ENCODE measurements at places on chromosomes 4 and X.

DNA sequence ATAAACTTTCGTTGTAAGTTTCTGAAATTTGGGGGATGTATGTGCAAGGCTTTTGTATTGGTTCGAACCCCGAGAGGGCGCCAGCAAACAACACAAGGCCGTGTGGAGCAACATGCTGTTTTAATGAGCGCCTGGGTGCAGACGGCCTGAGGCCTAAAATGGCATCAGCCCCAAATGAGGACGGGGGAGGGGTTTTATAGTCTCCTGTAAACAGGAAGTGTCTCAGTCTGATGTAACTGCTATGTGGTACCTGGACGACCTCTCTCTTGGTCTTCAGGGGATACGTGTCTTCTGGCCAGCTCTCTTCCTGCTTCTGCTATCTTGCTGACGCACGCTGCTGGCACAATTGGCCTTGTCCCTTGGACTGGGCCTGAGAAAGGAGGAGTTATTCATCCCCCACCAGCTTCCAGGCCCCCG is 1348.0 kb downstream of the ADGRL3 start:
- peak; percentile 82 for DNase-seq

DNA sequence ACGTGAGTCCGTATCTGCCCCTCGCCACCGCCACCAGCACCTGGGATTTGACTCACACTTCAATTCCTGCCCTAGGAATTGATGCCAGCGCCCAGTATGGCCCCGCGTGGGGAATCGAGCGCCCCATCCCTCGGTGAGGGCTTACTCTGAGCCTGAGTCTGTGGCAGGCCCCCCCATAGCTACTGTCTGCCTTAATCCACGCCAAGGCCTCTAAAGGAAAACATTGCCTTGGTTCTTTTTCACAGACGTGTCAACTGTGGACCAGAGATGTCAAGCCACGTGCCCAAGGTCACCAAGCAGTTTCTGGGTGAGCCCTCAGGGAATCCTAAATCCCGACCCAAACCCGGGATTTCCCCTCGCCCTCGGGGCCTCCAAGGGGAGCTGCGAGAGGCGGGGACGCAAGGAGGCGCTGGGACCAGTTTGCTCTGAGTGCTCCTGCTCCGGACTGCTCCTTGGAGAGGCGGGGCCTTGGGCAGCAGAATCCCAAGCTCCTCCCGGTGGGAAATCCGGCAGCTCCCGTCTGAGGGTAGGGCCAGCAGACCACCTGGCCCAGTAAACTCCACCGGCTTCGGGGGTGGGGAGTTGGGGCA is 12.9 kb downstream of the MSX1 start:
- DNase-seq, result no peak

DNA sequence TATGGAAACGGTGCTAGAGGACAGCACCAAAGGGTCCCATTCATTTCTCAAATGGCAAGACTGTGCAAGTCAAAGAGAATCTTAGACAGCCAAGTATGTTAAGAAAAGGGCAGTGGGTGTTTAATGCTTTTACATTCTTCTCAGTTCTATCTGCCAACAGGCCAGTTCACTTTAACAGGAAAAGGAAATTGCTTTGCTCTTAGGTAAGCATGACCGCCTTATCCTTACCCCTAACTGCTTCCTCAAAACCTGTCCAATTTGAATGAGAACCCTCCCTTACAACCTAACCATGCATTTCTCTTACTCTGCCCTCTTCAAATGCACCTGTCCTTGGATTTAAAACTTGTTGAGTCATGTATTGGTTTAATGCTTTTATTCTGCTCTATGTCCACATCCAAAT is 44.5 kb upstream of the BLTP1 start:
- DNase-seq, result no peak

- DNase-seq, result peak; percentile 57
Observed at GRCh38 chr4:39020130-39020529, 12.1 kb downstream of the TMEM156 start.

DNA sequence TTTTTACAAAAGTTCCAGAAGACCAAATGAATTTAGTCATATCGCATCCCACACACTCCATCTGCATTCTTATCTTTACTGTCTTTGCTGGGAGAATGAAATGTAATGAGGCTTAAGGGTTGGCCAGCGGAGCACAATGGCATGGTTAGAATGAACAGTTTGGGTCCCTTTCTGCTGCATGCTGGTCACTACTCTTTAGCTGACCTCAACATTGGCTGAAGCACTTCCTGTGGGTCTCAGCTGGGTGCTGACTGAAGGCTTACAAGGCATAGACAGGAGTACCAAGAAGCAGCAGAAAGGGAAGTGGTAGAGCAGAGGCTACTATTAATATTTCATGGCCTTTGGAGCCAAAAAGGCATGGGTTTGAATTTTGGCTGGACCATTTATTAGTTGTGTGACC is 159.4 kb upstream of the GPC4 start:
- no peak for DNase-seq

- no peak for DNase-seq
Observed at GRCh38 chr4:113975578-113975977, 3.9 kb downstream of the ARSJ start.

DNA sequence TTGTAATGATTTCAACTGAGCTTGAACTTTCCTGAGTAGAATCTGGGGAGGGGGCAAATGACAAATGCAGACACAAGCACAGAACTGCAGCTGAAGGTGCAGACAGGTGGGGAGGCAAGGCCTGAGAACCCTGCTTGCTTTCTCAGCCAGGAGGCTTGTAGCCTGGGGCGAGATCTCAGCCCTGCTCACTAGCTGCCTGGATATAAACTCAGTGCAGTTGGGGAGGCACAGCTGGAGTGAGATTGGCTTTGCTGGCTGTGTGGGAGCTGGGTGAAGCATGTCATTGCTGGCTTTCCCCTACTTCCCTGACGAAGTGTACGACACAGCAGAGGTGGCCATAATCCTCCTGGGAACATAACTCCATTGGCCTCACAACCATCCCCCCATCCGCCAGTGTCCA is 55.5 kb upstream of the NEXMIF start:
- no peak for DNase-seq

- DNase-seq, result no peak
Observed at GRCh38 chrX:20973038-20973437, 401.2 kb upstream of the CNKSR2 start.

DNA sequence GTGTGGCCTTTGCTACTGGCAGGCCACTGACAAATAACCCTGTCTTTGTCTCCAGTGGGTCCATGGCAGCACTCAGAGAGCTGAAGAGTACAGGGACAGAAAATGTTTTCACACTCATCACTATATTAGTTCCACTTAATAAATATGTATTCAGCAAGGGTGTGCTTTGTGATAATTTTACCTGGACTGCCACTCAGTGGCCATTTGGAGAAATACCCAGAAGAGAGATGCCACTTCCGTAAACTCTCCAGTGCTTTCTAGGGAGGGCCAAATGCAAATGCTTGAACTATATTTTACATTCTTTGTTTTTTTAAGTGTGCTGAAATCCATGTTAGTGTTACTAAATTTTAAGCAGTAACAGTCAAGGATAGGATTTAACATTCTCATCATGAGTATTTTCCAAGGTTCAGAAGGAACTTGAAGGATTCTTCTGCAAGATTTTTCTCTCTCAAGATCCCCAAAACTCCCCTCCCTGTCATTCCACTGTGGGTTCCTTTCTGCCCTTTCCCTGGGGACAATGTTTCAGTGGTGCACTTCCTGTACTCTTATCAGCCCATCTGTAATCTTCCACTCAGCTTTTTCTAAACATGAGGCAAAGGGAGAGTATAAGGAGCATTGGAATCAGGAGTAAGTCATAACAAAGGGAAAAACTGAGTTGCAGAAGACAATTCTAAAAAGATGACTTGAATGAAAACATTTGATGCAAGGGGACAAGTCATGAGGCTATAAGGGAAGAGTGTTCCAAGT is 46.0 kb downstream of the TFDP3 start:
- peak; percentile 4 for DNase-seq

- no peak for DNase-seq
Observed at GRCh38 chr4:117375101-117375500, 289.7 kb upstream of the TRAM1L1 start.

GRCh38 chr4:79514621-79515329 is 106.7 kb upstream of the GK2 start:
- DNase-seq, result no peak

DNA sequence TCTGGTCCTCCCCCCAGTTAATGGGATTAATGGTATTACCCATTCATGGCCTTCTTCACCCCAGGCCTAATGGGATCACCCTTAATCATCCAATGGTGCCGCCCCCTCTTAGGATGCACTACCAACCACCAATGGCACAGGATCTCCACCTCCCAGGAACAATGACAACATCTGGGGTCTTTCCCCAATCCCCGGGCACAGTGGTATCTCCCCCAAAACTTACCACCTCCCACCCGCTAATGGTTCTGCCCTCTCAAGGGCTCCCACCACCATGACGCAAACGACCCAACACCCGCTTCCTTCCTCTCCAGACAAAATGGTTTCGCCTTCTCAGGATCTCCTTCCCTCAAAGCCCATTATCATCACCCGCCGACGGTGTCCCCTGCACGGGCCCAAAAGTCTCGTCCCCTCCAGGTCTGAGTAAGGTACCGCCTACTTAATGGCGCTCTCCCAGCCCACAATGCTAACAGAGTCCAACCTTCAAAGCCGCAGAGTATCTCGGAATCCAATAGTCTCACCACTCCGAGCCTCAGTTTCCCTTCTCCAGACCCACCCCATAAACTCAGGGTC is 458 bp downstream of the GRIPAP1 start:
- DNase-seq, result peak; percentile 9

DNA sequence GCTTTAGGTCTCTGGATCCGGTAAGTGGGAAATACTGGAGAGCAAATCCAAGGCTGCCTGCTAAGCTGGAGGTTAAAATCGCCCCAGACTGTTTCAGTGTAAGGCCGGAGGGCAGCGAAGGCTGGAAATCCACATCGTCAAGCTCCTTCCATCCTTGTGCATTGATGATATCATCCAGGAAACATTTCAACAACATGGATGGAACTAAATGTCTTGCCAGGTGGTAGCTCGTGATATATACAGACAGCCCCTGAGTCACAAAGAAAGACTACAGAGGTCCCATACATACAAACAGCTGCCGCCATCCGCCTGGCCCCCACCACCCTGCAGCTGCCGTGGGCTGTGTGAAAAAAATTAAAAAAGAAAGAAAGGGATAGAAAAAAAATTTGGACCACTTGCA is 148.9 kb upstream of the RBPJ start:
- peak; percentile 73 for DNase-seq
